ENCODE measurements at places on chromosomes 2 and 18.

- DNase-seq, result peak; percentile 65
Observed at GRCh38 chr18:55588111-55588869, at the start of gene TCF4. TSS of gene TCF4 (minus strand) at chr18:55588192. CDS start at chr18:55587116, 1,076 bp downstream.

DNA sequence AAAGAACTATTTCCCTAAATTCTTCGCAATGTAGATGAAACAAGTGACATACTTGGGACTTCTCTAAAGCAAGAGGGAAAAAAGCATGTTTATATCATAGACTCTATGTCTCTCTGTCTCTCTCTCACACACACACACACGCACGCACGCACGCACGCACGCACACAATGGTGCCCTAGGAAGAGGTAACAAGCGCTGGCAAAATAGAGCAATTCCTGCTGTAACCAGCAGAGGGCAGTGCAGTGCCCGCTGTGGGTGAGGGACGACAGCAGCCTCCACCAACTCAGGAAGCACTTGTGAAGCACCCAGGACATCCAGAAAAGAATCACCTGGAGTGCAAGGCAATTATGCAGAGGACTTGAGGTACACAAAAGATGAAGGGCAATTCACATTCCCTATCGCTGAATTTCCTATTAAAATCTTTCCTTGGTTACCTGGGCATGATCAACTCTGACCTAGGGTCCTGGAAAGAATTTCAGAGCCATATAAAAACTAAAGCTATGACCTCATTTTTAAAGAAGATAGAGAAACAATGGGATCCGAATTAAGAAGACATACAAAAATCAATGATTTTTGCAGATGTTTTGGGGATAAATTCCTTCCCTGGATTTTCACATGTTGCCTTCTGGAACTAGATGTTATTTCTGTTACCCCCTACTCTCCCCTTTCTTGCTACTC is 166.4 kb downstream of the PDE11A start:
- DNase-seq, result peak; percentile 75

GRCh38 chr18:59612381-59612780 is 84.8 kb downstream of the CCBE1 start:
- no peak for DNase-seq

- no peak for DNase-seq
Observed at GRCh38 chr2:136232456-136233172, 114.7 kb upstream of the CXCR4 start.

- no peak for DNase-seq
Observed at GRCh38 chr2:167863377-167863776, 384.0 kb downstream of the STK39 start.

DNA sequence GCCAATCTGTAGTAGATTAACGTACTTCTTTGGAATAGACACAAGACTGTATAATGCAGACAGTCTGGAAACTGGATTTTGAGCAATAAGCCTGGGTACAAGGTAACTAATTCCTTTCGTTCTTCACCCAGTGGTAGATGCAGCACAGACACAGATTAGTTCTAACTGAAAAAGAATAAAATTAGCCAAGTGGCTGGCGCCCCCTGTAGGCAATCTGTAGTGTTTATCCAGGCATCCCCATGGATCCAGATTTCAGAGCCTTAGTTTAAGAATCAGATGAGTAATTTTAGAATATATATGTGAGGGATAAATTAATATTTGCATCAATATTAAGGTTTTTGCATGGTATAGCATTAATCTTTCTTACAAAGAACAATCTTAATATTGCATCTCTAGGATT is 563.9 kb downstream of the DCC start:
- DNase-seq, result no peak
